ENCODE measurements at places on chromosomes 1 and 21. TPM values are rescaled to one million over a fixed set of nuclear protein-coding genes. Genes with fewer than 3 reads are reported as not detected.

Gene SMCP
- total RNA-seq: not detected

GRCh38 chr21:34734696-34735095, 65.9 kb downstream of the CLIC6 start:
- no peak for DNase-seq

Gene C1orf94
- not detected for total RNA-seq

GRCh38 chr1:54696262-54696661, 19.4 kb upstream of the TTC4 start:
- DNase-seq: no peak

DNA sequence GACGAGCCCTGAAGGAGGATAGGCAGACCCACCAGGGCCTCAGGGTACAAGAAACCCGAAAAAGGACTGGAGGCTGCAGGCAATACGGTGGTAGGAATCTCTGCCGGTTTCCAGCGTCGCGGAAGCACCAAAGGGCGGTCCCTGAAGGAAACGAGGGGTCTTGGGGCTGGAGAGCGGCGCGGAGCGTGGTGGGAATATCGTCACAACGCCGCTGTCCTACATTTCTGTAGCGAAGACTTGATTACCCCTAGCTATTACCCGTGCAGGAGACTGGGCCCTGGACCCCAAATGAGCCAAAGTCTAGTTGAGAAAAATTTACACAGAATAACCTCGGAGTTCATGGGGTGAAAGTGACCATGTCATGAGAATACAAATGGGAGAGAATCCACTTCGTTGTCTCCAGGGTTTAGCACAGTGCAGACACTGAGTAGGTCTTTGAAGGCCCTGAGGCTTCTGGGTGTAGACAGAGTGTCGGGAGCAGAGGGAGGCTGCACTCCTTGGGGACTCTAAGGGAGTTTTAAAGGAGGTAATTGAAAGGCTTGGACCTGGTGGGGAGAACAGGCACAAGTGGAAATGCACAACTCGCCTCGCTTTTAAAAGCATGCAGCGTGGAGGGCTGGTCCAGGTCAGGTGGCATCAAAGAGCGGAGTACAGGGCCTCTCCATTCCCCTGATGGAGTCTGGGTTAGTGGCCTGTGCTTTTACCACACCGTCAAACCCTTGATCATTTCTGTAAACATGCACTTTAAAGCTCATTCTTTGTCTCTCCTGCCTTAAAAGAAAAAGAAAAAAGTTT, 1.5 kb downstream of the ATP1A1 start:
- DNase-seq: no peak

Gene ANKRD34A
- 0.42 TPM for total RNA-seq

DNA sequence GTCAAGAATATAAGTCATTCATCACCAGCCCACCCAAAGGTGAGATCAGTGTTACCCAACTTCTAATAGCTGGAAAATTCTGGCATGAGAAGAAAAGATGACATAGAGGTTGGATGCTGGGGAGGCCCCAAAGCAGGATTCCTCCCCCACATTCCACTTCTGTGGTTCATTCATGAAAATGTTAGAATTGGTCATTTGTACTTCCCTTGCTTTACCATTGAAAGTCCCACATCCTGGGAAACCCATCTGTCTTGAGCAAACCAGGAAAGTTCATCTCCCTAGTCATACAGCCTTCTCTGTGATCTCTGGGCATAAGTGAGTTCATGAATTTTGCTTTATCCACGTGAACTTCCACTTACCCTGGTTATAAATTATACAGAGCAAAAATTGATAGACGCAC, 66.8 kb downstream of the SERINC2 start:
- DNase-seq: no peak

Gene OR2T2
- not detected for total RNA-seq

GRCh38 chr1:166302989-166303758, 136.4 kb upstream of the FAM78B start:
- no peak for DNase-seq

DNA sequence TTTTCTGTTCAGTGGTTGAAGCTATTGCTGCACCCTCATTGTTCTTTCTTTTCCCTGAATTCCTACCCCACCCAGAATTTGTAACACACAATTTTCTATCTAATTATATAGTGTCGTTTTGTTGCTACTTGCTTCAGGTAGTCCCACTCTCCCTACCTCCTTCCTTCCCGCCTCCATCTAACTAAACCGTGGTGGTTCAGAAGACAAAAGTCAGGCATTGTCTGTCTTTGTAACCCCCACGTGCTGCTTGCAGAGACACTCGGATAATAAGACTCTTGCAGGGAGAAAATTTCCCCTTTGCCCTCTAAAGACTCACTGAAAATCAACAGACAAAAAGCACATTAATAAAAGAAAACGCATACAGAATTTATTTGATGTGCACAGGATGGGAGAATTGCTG, 46.2 kb upstream of the BTG3 start:
- no peak for DNase-seq

GRCh38 chr21:38188037-38188436, 68.8 kb upstream of the KCNJ15 start:
- no peak for DNase-seq

Gene AMPD1
- total RNA-seq: not detected

DNA sequence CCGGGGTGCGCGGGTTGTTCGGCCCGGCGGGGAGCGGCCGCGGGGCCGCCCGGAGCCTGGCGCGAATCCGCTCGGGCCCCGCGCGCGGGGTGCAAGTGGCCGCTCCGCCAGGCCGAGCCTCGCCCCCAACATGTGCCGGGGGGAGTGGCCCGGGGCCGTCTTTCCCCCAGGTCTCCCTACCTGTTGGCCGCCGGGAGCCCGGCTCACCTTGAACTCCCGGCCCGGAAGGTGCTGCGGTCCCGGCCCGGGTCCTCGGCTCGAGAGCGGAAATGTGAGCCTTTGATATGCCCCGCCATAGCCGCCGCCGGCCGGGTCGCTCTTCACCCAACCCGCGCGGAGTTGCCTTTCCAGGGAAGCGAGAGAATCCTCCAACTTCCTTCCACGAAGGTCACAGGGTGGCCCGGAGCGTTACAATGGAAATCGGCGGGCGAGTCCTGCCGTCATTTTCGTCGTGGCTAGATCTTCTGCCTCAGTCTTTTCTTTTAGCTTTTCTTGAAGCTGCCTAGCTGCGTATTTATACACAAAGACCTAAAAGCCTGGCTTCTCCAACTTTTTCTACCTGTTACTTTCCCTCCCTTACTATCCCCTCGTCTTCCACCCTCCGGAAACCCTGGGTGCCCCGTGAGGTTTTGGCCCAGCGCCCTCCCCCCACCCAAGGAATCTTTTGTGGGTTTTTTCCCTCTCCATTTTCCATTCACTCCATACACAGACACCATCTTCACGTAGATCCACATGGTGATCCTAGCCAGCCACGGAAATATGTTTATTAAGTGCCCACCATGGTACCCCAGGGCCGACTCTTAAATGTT, 867 bp downstream of the PTGFRN start:
- peak; percentile 43 for DNase-seq

DNA sequence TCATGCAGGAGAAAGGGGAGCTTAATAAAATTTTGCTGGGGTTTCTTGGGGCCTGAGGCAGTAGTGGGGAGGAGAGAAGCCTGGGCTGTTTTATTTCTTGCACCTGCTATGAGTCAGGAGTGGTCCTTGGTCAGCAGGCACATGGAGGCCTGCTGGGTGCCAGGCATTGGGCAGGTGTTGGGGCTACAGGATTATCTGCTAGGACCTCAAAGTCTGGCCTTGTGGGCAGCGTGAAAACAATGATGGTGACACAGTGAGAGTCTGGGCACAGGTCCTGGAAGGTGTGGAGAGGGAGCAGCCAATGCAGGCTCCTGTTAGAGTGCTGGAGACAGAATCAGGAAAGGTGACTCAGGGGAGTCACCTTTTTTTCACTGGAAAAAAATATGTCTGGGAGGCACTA, 17.2 kb downstream of the ROR1 start:
- DNase-seq: no peak

DNA sequence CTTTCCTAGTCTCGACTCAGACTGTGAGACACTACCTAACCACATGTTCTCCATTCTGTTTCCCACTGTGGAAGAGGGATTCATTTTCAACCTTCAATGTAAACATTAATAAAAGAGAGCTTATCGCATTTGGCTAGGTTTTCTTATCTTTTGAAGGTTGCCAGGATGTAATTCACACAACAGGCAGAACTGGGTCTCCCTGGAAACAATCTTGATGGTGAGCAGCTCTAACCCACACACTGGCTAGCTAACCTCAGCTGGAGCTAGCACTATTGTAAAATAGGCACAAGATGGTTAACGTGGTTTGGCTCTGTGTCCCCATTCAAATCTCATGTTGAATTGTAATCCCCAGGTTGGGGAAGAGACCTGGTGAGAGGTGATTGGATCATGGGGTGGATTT, 75.1 kb downstream of the ZSCAN20 start:
- no peak for DNase-seq

DNA sequence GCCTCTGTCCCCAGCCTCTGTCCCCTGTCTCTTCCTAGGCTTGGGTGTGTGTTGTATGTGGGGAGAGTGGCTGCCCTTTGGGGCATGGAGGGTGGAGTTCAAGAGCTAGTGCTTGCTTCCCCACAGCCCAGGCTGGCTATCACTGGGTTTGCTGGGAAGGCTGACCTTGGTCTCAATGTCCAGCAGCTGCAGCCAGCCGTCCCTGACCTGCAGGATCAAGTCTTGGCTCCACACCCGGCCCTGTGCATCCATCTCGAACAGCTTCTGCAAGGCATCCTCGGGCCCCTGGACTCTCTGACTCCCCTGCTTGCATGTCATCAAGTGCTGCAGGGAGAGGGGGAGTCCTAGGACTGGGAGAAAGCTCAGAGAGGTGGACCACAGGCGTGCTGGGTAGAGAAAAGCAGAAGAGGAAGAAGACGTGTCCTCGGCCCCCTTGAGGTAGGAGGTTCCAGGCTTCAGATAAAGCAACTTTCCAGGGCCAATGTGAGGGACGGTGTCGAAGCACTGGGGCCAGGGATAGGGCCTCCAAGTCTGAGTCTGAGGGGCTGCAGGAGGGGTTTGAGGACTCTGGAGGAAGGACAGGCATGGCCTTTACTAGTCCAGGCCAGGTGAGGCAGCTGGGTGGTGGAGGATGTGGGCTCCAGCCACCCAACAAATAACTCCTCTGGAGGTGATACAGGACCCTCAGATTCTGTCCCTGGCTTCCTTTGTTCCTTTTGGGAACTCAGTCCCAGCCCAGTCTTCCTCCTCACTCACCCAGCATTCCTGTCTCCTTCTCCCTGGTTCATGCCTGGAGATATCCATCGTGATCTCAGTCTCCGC, 4.0 kb downstream of the EPS8L3 start:
- no peak for DNase-seq

GRCh38 chr1:202009326-202010179, 834 bp upstream of the ELF3 start:
- peak; percentile 42 for DNase-seq

Gene KCNJ9
- not detected for total RNA-seq

Gene ARHGEF10L
- total RNA-seq: 0.11 TPM

DNA sequence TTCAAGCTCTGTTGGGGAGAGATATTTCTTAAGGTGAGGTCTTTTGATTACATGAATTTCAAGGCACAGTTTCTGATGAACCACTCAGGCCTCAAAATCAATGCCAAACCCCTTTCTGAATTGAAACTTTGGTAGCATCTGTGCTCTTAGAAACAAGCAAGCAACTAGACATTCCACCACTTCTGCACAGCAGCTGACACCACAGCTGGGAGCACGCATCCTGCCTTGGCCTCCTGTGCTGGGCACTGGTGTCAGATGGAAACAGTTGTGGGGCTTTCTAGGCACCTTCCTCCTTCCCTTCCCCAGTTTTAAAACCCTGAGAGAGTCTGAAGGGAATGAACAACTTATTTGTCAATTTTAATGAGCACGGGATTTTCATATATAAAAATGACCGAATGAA, 360.2 kb downstream of the ADGRL2 start:
- DNase-seq: no peak

DNA sequence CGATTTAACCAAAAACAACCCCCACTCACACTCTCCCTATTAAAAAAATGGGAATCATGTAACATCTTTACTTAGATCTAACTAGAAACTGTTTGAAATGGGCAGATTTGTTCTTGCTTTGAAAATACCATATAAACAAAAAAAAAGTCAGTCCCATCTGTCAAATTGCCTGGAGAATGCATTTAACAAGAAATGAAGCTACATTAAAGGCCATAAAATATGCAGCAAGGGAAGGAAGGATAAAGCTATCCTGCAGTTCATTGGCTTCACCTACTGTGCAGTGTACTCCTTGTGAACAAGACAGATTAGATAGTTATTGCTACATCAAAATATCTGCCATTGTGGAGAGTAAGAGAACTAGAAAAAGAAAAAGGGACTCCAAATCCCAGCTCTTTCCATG, 160.5 kb downstream of the LRRC7 start:
- no peak for DNase-seq

- DNase-seq: no peak
These were observed 59.9 kb downstream of the LRRC8C start for GRCh38 chr1:89692601-89693521.

DNA sequence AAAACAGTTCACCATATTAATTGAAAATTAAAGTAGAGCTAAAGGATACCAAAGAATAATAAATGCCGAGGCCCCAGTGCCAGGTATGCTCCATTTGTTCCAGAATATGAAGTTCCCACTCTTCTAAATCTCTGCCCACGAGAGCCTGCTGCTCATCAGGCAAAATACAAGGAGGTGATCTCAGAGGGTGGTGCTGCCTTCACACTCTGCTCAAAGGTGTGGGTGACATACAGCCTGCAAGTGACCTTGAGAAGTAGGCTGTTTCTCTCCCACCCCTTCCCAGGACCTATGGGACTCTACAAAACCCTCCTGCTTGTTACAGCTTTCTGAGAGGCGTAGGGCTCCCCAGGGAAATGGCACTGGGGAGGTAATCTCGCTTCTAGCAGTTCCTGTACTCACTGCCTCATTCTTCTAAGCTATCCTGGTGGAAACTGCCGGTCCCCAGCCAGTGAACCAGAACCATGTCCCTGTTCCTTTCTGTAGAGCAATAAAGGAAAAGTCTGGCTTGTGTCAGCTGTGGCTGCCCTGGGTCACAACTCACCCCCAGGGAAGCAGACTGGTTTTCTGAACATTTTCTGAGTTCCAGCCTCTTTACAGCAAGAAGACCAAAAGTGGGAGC, 26.9 kb upstream of the DPT start:
- no peak for DNase-seq

GRCh38 chr1:208374391-208374941, 130.3 kb upstream of the PLXNA2 start:
- DNase-seq: no peak

GRCh38 chr1:230327892-230328284, 98.2 kb downstream of the PGBD5 start:
- no peak for DNase-seq

DNA sequence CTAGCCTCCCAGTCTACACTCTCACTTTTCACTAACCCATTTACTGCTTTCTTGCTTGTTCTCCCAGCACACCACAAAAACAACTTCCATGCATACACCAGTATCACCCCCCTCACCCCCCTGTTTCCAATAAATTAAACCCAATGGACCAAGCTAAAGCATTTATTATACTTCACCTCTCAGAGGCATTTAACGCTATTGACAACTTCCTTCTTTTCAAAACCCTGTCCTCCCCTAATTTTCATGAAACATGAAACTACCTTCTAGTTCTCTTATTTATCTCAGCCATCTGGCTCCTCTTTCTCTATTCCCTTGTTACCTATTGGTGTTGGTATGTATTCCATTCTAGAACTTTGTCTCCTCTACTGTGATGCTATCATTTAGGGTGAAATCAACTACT, 32.3 kb downstream of the PTPRC start:
- DNase-seq: no peak

All from CD4-positive, alpha-beta T cell (primary cell).